ENCODE measurements at places on chromosomes 6 and 20.

GRCh38 chr6:54958446-54958845, 111.9 kb downstream of the FAM83B start:
- no peak for DNase-seq

- peak; percentile 33 for DNase-seq
Measured at GRCh38 chr6:75748743-75749538, at the start of gene MYO6. TSS of gene MYO6 (plus strand) at chr6:75749239. CDS start at chr6:75817548, 68,309 bp downstream.

DNA sequence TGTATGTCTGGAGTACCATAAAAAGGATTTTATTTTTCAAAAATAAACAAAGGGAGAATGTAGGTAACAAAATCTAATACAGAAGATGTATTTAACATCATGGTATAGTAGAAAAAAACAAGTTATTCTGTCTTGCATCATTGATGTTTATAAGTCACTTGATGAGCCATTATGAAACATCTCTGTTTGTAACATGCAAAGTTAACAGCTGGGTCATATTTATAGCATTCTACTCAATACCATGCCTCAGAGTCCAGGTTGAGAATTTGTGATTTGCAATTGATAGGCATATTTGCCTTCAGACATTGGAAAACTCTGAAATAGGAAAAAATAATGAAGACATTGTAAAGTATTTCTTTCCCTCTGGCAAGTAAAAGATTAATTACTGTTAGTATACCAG, 52.3 kb upstream of the IL20RA start:
- no peak for DNase-seq

- no peak for DNase-seq
Measured at GRCh38 chr6:27541212-27541932, 68.5 kb upstream of the ZNF184 start.

DNA sequence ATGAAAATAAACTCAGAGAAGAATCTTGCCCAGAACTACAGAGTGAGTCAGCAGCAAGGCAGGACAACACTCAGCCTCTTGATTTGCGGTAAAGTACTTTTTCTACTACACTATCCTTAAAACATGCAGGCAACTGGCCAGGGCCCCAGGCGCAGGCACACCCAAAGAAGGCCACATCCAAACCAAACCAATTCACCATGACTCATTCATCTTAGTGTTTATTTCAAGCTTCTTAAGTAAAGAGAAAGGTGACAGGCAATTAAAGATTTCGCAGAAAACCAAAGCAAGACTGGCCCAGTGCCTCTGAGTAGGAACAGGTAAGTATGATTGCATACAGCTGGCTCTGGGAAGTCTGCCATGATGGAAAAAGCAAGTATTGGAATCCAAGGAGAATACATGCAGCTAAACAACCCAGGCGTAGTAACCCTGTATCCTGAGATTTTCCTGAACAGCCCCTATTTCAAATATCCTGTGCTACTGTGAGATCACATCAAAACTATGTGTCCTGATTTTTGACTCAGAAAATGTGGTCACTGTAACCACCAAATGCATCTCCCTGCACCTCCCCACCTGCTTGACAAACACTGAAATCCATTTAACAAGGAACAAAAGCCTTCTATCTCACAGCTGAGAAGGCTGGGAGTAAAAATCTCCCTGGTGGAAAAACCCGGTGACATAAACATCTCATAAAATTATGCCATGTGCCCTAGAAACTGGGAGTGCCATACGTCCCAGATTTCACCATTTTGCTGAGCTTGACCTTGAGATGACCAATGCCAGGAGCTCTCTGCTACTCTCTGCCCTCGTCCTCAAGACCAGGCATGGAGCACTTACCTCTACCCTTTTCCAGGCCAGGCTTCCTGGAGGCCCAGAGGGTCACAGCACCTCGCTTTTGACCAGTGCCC, 12.4 kb downstream of the WFDC3 start:
- no peak for DNase-seq

DNA sequence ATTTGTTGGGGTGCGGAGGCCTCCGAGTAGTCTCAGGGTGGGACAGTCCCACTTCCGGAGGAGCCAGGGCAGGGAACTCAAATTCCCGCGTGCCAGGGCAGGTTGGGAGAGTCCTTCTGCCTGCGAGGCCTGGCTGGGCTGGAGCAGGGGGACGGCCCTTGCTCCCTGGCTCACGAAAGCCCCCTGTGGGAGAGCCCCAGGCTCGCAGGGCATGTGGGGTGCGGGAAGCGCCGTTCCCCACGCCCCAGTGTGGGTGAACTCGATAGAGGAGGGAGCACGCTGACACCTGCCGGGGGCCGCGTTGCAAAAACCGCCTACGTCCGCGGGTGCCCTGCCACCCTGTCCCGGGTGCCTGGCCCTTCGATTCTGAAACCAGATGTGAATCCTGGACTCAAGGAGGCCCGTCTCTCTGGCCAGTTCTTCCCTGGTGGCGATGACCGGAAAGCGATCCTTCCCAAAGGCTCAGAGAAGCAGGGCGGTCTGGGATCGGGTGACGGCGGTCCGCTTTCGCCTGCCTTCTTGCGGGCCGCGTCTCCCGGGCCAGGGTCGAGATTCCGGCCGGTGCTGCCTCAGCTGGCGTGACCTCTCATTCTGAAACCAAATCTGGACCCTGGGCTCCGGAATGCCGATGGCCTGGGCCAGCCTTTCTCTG, 1846.5 kb upstream of the DEFB115 start:
- no peak for DNase-seq

- DNase-seq, result no peak
Measured at GRCh38 chr6:157611406-157611805, 211.6 kb upstream of the SNX9 start.

DNA sequence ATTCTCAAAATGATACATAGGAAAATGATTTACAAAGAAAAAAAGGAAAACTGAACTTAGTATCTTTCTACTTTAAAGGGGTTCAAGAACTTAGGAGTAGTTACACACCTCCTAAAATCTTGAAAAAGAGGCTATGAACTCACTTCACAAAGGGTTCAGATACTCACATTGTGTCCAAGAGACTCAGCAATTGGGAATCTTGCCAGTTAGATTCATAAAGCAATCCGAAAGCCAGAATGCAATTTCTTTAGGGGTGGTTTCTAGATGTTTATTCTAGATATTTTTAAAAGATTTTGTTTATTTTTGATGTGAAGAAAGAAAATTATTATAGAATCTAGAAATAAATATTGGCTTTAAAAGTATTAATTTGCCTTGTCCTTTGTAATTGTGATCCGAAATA, 1.7 kb upstream of the MYB start:
- DNase-seq, result no peak

- no peak for DNase-seq
Measured at GRCh38 chr6:11699576-11699975, 79.0 kb downstream of the ADTRP start.

DNA sequence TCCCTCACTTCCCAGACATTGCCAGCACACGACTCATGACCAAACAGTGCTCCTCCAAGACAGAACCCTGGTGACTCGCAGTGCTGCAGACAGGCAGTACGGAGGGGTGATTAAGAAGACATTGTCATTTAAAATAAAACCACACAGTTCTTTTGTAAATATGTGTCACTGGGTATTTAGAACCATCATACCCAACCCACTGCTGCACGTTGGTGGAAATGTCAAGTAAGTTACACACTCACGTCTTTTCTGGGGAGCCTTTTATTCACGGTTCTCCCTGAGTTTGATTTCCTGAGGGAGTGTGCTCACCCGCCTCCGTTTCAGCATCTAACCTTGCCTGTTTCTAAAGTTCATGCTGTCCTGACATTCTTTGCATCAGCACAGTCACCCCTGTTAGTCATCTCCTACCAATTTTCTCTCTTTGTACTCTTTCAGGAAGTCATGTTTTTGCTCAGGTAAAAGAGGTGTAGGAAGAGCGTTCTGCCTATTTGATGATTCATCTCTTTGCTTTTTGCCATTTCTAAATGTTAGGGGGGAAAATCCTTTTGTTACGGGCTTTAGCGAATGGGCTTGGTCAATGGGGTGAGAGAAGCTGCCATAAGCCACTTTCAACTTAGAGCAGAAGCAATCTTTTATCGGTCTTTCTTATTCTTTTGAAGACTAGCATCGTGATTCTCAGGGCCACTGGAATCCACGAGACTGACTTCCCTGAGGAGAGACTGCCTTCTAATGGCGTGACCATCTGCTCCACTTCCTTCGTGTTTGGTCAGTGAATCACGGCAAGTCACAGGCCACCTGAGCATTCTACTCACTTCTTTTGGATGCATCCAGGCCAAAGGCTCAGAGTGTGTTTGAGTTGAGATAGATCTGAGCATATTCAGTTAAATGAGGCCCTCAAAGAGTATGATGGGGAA, 512.8 kb upstream of the JARID2 start:
- DNase-seq, result peak; percentile 16

DNA sequence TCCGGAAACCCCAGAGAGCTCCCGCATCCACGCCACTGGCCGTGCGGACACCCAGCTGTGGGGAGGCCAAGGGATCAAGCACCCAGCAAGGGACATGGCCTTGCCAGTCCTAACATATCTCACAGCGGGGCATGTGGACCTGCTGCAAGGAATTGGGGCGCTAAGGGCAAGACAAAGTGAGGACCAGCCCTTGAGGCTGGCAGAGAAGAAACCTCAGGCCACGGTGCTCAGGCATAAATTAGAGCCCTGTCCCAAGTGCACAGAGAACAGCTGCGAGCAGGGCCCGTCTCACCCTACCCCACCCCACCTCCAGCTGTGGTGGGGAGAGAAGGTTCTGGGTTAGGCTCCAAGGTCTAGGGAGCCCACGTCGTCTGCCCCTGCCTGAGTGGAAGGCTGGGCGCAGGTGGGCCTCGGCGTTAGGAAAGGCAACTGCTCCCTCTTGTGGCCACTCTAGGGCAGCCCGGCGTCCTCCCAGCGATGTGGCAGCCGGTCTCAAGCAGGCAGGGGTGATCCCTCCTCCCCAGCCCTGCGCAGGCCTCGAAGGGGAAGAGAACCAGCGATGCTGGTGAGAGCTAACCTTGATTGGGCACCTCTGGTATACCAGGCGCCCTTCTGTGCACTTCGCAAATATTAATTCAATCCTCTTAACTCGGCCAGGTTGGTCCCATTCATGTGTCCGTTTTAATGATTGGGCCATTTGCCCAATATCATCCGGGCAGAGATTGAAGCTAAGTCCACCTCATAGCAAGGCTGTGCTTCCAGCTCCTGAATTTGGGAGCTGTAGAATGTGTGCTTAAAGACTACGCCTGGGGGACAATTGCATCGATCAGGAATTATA, 235.8 kb downstream of the NFATC2 start:
- peak; percentile 76 for DNase-seq

DNA sequence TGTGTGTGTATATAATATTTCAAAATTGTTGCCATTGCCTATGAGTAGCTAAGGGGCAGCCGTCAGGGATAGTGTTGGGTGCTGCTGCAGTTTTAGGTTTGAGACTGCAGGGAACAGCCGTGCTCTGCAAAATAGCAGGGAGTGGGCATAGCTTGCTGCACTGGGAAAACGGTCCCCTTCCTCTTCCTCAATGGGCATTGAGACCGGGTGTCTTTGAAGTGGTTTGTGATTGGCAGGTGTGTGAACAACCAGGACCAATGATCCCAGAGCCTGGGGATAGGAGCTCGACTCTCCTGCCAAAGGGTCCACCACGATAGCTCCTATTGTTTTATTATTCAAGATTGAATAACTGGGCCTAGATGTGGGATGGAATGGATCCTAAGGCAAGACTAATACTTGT, 5.1 kb upstream of the EBF4 start:
- DNase-seq, result no peak

DNA sequence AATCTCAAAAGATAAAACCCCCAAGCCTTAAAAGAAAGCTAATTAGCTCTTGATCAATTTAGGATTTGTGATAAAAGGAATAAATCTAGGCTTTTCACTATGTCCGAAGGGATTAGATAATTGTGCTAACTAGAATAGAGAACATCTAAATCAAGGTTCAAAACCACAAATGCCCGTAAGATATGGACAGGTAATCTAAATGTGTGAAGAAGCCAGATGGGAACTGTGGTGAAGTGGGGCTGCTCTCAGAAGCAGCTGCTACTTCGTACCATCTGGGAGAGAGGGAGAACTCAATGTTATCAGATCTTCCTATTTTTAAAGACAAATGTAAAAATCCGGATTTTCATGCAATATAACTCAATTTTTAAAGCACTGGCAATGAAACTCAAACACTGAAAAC, 44.2 kb downstream of the NCOA6 start:
- DNase-seq, result no peak

GRCh38 chr6:143510991-143511891, at the start of gene FUCA2:
TSS of gene FUCA2 (minus strand) at chr6:143511720. CDS start at chr6:143511634, 86 bp downstream.
- peak; percentile 53 for DNase-seq

- DNase-seq, result no peak
Measured at GRCh38 chr6:43835872-43836419, 65.9 kb downstream of the VEGFA start.

GRCh38 chr6:44036196-44036595, 91.1 kb downstream of the MRPL14 start:
- no peak for DNase-seq

DNA sequence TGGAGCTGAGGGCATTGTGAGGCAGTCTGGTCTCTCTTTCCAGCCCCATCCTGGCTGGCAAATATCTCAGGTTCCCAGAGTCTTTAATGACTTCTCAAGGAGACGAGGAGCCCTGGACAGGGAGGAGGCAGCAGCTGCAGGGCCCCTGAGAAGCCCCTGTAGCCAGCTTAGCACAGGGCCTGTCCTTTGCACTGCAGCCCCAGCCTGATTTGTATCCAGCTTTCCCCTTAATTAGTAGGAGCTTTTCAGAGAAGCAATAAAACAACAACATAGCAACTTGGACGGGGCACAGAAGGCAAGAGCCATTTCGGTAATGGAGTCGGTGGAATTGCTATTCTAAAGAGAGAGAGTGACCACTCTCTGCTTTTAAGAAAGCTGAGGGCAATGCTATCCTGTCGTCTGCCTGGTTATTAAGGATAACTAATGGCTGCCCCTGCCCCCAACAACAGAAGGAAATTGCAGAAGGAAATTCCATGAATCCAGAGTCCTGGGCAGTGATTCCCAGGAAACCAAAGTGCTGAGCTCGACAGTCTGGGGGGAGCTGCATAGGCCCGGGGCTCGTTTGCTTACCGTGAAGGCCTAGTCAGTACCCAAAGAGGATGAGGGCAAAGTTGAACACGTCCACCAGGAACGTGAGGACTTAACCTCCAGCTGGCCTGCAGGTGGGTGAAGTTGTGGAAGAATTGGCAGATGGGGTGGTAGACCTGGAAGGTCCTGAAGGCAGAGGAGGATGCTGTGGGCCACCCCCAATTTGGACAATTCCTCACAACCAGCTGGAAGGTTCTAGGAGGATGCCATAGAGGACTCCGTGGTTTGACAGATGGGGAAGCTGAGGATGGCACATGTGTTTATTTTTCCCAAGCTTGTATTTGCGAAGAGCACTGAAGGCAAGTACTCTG, 50.3 kb downstream of the NPEPL1 start:
- DNase-seq, result no peak

DNA sequence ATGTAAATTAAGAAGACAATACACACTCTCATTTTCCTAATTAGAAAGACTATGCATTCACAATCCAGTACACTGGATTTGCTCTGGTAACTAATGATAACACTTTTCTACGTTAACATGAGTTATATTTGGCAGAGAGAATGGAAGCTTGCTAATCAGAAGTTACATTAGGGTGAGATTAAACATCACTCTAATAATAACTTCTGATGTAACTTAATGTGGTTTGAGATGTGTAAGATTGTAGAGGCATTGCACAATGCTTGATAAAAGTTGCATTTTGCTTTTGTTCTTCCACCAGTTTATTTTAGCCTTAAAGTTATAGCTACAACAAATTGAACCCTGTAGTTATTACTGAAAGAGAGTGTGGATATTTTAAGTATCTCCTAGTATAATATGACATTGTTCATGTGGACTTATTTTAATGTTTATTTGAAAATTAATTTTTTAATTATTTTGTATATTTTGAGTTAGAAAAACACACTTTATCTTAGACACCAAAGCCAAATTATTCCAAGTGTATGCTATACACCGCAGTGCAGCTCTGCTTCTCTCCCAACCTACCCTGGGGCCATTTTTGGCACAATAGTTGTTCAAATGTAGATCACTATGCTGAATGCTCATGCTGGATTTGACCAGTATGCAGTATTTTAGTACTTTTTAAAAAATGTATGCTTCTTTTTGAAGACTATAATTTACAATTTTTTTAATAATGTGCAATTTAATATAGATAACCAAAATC, 143.2 kb downstream of the SLC16A10 start:
- DNase-seq, result no peak

Measured in CD8-positive, alpha-beta T cell (primary cell).